ENCODE measurements at places on chromosomes 4 and X.

DNA sequence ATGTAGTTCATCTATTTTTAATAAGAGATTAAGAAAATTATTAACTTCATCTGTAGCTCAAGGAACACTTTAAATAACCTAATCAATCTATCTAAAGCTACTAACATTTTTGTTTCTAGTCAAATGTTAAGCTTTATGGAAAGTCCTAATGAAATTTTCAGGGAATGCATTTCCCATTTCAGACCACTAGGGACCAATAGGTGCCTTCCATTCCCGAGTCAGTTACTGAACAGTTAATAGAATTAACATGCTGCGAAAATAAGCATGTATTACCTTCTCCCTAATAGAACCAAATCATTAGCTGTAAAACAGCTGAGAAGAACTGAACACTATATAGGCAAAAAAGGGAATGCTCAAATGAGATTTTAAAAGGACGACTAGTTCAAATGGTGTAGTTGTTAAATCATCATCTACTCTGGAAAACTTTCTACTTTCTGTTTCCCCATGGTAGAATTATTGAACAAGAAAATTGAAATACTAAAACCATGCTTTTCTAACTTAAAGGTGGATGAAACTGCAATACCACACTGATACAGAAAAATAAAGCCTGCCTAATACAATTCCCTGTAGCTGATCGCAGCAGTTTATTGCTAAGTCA lies 22.5 kb downstream of the STX18 start:
- DNase-seq = no peak

DNA sequence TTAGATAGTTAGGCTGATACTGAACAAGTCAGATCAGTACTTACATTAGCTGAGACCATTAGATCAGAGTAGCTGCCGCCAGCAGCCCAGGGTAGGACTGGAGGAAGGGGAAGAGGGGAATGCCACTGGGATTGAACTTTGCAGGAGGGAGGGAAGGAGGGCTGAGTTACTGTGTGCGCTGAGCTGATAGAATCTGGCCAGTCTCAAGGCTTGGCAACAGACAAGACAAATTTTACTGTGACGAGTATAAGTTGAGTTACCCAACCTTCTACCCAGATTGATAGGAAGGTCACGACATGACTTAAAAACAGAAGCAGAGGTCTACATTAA lies 372.1 kb downstream of the OPHN1 start:
- DNase-seq = no peak

DNA sequence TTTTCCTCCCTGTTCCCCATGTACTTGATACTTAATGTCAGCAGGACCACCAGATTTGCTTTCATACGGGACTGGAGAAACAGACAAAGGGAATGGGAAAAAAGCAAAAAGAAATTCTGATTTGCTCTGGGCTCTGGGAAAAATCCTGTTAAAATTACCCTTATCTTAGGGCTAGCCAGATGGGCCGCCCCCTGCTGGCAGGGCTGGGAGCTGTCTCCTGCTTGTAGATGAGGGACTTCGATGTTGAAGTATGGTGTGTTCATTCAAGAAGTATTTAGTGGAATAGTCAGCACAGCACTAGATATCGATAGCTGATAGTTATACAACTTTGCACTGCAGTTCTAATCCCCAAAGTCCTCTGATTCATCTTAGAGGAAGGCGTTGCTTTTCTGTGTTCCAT lies 45.8 kb downstream of the BCORL1 start:
- peak; percentile 19 for DNase-seq

DNA sequence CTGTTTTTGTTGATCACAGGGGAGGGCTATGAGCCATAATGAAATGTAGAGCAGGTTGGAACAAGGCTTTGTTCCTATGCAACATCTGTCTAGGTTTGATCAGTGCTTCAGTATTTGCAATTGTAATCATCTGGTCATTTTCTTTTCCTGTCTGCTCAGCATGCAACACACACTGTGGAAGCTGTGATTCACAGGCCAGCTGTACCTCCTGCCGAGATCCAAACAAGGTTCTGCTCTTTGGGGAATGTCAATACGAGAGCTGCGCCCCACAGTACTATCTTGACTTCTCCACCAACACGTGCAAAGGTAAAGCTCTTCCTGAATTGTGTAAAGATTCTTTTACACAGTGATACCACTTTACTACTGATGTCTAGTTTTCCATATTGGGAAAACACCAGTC lies 181.9 kb upstream of the ANXA3 start:
- no peak for DNase-seq

GRCh38 chr4:112210777-112211176 lies 20.8 kb upstream of the AP1AR start:
- DNase-seq = no peak

DNA sequence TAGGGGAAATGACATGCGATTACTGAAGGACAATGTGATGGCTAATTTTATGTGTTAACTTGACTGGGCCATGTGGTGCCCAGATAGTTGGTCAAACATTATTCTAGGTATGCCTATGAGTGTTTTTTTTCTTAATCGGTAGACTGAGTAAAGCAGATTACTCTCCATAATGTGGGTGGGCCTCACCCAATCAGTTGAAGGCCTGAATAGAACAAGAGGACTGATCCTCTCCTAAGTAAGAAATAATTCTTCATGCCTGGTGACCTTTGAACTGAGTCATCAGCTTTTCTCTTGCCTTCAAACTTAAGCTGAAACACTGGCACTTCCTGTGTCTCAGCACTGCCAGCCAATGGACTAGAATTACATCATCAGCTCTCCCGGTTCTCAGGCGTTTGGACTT lies 164.0 kb upstream of the FGF13 start:
- no peak for DNase-seq

- no peak for DNase-seq
Observed at GRCh38 chrX:905848-906566, 275.4 kb downstream of the SHOX start.

- no peak for DNase-seq
Observed at GRCh38 chr4:100576570-100576969, 58.7 kb upstream of the EMCN start.

DNA sequence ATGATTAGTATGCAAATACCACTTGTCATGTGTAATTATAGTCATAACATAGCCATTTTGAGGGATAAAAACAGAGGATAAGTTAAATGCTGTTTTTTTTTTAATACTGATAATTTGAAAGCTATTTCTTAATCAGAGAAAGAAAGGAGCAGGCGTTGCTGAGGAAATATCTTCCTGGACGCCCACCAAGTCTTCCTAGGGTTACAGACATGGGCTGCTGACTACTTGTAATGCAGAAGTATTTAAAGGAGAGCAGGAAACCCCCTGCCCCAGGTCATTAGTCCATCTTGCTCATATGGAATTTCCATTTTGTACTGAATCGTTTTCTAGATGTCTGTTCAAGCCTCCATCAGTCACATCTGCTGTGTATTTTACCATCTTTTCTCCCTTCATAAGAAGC lies 176.2 kb downstream of the ADGRL3 start:
- no peak for DNase-seq

DNA sequence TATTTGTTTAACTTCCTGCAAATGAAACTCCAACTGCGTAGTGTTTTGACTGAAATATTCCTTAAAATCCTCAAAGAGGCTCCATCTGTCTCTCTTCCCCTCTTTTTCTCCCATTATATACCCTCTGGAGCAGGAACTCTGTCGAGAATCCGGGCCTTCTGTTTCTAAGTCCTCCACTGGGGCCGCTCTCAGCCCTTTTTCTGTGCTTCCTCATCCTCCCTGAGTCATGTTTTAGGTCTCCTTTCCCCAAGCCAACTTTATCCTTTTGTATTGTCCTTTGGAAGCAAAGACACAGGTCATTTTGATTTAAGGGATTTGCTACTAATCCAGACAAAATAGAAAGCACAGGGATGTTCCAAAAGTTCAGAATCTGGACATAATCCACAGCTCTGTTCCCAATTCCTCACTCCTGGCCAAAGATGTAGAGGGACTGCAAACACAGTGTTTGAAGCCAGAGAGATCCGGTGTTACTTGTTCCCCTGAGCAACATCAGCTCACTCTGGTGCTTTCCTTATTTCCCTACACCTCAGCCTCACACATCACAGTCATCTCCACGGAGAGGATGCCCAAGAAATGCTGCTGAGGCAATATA lies 131.0 kb upstream of the KLF3 start:
- no peak for DNase-seq

GRCh38 chr4:99853999-99854398 lies 37.4 kb downstream of the DAPP1 start:
- no peak for DNase-seq

GRCh38 chr4:55524844-55525571 lies 21.7 kb downstream of the CLOCK start:
- DNase-seq = no peak

GRCh38 chr4:17008834-17009345 lies 110.4 kb upstream of the LDB2 start:
- DNase-seq = no peak

DNA sequence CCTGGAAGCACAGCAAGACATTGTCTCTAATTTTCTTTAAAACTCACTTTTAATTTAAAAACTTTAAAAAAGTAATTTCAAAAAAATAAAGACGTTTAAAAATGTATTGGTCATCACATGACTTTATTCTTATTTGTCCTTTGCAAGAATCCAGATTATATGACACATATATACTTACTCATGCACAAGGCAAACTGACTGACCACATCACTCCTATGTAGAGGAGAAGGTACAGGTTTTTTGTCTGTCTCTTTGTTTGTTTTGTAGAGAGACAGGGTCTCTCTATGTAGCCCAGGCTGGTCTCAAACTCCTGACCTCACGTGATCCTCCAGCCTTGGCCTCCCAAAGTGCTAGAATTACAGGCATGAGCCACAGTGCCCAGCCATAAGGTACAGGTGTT lies 28.6 kb downstream of the MAML3 start:
- DNase-seq = no peak

DNA sequence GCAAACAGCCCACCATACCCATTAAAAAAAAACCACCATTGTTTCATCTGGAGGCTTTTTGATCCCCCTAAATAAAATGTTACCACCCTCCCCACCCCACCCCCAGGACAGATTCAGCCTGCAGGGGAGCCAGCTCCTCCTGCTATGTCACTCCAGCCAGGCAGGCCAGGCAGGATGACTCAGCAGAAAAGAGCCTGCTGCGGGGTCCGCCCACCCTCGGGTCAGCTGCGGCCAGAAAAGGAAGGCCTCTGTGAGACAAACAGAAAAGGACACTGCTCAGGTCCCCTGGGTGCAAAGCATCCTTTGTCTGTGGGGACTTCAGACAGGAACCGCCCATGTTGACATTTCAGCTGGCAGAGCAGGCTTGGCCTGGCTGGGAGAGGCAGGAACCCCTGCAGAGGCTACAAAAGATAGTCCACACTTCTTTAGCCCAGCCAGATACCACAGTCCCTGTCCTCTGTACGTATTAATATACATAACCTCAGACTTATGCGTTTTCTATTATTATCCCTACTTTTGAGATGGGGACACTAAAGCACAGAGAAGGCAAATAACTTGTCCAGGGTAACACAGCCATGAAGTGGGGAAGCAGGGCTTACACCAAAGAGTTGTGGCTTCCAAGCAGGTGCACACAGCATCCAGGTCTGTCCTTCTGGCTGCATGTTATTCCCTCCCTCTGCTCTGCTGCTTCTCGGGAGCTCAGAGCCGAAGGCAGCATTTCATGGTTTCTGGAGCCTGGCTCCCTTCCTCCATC lies 147.7 kb downstream of the CPEB2 start:
- no peak for DNase-seq

DNA sequence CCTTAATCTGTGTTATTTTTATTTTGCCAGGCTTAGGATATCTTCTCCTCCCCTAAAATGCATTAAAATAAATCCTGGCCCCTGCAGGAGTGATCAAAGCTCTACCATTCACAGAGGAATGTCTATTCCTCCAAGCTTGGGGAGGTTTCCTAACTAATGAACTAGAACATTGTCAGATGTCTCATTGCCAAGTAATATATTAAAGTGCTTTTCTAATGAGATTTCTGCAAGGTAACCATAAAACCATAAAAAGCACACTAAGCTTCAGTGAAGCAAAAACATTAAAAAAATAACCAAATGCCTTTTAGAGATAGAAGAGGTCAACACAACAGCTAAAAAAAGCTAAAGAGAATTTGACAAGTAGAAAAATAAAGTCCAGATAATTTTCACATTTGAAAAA lies 34.8 kb downstream of the IGFBP7 start:
- no peak for DNase-seq

DNA sequence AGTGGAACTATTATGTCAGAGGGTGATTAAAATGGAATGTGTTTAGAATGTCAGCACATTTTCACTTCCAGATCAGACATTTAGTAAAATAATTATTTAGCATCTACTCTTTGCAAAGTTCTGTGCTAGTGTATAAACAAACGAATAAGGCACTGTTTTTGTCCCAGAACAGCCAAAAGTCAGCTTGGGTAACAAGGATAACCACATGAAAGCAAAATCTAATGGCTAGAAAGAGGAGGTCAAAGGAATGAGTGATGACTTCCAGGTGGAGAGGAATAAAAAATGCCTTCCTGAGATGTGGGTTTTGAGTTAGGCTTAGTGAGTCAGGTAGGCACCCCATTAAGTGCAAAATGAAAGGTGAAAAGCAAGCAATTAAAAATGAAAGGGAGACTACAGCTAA lies 112.6 kb downstream of the ATP10D start:
- DNase-seq = no peak

GRCh38 chrX:24483596-24483995 lies 18.5 kb downstream of the PDK3 start:
- no peak for DNase-seq

- DNase-seq = no peak
Observed at GRCh38 chr4:104492183-104492771, 2.4 kb downstream of the CXXC4 start.

DNA sequence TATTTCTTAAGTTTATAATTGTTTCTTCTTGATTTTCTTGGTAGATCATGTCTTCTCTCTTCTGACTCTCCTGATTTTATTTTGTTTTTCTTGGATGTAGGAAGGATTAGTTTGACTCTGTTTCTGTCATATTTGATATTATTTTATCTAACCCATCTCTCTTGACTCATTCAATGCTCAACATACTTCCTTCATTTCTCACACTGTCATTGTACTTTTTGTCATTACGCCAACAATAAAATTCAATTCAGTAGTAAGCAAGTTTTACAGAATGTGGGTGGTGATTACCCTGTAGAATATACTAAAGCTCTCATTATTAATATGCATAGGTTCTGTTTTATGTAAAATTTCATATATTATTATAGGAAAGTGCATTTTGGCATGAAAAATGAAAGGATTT lies 1303.0 kb upstream of the AGA start:
- DNase-seq = no peak

DNA sequence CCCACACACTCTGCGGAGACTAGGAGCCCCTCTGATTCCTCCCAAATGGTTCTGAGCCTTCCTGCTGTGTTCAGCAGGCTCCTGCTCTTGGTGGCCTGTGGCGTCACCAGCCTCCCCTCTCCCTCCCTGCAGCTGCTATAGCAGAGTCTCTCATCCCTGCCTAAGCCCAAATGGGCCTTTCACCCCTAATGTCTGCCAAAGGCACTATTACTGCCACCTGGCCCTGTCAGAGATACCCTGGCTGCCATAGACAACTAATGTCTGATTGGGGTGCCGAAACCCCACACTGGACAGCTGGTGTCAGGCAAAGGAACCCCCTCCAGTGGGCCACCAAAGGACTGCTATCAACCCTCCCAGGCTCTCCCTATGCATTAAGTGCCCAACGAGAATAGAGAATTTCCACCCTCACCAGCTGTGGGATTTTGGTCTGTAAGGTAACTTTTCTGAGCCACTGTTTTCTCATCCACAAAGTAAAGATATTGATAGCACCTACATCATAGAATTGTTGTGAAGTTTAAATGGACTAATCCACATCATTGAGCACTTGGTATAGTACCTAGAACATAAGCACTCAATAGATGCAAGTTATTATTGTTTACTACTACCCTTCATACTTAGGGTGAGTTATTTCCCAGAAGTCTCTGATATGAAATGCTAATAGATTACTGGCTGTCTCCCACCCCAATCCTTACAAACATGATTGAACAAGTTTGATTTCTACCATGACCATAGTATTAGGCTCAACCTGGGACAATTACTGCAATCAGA lies 421.3 kb downstream of the MID1IP1 start:
- DNase-seq = no peak

Data from stimulated activated CD8-positive, alpha-beta memory T cell treated with anti-CD3 and anti-CD28 coated beads, Interleukin-12 subunit alpha, Interleukin-12 subunit beta, amount 100 ng/mL, for 1 hour (primary cell).